Left ventricle myocardium superior (tissue), 1 donor: ENCODE measurements at places on chromosomes 11 and 22. TPM values are rescaled to one million over a fixed set of nuclear protein-coding genes. Genes with fewer than 3 reads are reported as not detected.

Gene ASCC2
- total RNA-seq: 31.5 TPM

DNA sequence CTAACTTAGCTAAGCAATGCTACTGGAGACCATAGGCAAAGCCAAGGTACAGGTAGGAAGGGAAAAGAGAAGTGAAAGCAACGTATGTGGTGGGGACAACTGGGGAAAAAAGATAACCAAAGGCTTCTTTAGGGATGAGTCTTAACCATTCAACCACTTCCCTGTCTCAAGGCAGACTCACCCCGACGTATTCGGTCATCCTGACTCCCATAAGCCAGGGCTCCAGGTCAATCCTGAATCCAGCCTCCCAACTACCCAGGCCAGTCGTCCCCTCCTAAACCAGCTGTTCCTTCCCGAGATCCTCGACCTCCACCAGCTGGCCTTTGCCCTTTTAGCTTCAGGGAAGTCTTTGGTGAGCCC, 330 bp downstream of the ACP2 start:
- DNase-seq: no peak

DNA sequence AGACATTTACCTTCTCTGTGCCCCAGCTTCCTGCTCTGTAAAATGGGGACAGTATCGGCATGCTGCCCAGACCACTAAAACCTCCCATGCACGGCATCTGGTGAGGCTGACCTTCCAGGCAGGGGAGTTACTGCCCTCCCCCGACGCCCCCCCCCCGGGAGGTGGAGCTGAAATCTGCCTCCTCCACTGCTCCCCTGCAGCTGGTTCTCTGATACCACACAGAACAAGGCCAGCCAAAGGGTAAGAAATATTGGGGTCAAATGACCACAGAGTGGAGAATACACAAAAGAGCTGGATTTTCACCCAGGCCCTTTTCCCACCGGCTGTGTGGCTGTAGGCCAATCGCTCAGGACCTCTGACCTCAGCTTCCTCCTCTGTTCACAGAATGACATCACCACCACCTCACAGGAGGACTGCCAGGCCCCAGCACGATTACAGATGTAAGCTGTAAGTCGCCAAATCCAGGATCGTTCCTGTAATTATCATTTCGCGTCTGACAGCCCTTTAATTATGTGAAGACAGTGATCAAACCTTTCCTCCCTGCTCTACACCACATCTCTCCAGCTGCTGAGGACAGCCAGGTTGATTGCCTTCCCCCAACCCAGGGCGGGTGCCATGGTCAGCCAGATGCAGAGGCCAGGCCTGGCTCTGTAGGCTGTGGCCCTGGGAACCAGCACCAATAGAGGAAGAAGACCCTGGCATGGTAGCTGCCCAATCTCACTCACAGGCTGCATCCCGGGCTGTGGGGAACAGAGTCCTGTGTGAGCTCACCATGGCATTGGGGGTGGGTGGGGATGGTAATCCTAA, 35.7 kb upstream of the KLHL35 start:
- peak; percentile 81 for DNase-seq

Gene BMAL1
- total RNA-seq: 4.6 TPM

DNA sequence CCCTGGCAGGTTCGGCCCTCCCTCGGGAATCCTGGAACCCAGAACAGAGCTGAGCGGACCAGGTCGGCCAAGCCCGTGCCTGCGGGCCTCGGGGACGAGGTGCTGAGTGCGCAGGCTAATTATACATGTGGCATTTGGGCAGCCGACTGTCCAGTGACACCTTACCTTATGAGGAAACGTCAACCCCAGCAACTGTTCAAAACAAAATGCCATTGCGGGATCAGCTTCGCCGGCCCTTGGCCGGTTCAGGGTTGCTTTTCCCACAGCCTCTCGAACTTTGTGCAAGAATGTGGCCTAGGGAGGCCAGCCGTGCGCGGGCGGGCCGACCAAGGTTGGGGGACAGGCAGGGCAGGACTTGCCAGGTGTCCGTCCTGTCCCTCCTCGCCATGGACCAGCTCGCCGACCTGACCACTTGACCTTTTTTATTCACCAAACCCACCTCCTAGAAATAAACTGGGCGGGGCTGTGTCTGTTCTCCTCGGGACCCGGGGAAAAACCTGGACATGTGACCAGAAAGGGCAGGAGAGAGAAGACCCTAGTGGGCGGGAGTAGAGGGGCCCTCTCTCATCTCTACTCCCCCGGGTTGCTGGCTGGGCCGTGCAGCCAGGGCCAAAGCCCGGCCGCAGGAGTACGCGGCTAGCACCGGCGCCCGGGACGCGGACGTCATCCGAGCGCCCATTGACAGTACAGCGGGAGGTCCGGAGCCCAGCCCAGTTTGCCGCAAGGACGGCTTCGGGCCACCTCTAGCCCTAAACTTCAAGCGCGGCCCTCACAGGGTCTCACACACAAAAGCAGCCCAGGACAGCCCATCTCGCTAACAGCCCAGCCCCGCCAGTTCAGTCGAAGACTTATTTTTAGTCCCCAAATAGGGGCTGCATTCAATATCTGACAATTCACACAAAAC, 134.3 kb upstream of the C11orf58 start:
- DNase-seq: peak; percentile 86

- DNase-seq: no peak
These were observed 22.4 kb upstream of the LRRC10B start for GRCh38 chr11:61486011-61486620.

DNA sequence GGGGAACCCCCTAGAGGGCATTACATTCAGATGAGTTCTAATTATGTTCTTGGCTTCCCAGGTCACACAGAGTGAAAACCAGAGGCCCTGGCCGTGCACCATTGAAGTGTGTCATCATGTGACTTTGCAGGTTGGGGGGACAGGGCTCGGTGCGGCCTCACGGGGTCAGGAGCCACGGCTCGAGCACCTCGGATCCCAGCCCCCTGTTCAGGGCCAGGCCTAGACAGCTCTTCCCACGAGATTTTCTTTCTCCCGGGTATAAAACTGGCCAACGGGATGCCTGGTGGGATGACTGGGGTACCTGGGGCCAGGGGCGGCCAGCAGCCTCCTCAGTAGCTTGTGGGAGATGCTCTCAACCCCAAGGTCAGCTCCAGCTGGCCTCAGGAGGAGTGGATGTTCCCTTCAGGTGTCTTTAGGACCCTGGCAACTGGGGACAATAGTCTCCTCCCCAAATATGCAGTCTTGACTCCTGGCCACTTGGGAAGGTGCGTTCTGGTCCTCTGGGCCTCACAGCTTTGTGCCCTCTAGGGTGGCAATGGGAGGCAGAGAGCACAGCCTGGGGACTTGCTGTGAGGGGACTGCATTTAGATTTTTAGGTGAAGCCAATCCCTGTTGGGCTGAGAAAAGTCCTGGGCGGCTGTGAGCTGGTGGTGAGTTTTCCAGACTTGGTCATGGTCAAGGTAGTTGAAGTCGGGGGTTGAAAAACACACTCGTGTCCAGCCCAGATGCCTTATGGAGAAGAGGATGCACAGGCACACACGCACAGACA, 95.6 kb downstream of the KCNQ1 start:
- no peak for DNase-seq

Gene APOL5
- total RNA-seq: not detected

GRCh38 chr22:28116219-28116673, 197.2 kb upstream of the PITPNB start:
- DNase-seq: peak; percentile 43
